ENCODE measurements at places on chromosomes 7 and 10.

DNA sequence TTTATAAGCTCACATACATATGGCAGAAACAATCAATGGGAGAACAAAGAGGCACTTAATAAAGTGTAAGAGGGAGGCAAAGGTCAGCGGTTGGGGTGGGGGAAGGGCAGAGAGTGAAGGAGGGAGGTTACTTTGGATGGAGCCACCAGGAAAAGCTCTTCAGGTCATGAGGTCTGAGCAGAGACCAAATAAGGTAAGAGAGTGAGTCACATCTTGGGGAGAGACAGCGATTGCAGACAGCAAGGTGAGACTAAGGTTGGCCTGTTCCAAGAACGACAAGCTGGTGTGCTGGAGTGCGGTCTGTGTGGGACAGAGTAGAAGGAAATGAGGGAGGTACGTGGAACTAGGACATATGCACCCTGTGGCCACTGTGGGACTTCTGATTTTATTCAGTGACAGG lies 74.3 kb upstream of the TOMM7 start:
- DNase-seq, result no peak

- no peak for DNase-seq
Observed at GRCh38 chr10:86665218-86665607, 3.1 kb upstream of the LDB3 start.

DNA sequence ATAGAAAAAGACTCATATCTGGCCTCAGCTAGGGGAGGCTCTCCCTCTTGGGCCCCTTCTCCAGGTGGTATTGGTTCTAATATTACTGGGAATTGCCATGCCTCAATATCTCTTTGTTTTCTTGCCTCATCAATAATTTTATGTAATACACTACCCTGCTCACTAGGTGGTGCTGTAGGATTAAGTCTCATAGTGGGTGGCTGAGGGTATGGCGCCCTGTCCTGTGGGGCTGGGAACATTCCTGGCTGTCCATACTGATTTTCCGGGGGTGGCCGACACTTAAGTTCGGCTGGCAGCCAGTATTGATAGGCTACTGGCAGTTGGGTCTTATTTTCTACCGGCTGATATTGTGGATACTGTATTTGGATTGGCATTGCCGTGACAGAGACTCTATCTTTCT lies 9.0 kb upstream of the TAS2R3 start:
- DNase-seq, result no peak

DNA sequence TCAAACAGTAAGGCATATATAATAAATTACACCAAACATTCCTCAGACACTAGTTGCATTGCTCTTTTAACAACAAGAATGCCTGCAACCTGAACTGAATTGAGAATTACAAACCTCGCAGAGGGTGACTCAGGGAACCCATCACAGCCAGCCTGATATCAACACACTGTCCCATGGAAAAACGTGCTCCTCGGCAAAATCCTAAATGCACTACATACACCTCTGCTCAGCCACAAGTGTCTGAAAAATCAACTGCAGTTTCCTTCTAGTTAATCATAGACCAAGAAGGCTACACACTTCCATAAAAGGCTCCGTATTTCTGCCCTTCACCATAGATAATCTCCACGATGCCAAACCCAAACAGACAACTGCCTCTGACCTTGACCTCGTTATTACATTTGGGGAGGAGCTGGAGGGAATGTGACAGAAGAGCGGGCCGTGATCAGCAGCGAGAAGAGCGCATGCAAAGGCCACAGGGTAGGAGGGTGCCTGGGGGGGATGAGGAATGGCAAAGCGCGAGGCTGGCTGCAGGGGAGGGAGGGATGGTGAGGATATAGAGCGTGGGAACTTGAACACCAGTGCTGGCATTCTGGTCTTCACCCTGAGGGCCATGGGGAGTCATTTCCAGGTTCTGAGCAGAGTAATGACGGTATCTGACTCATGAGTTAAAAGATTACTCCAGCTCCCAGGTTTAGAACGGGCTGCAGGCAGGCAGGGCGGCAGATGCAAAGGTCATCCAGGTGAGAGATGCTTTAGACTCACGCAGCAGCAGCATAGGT lies 201.9 kb upstream of the FRMD4A start:
- DNase-seq, result no peak

- DNase-seq, result no peak
Observed at GRCh38 chr7:45197461-45197860, 39.9 kb downstream of the RAMP3 start.

DNA sequence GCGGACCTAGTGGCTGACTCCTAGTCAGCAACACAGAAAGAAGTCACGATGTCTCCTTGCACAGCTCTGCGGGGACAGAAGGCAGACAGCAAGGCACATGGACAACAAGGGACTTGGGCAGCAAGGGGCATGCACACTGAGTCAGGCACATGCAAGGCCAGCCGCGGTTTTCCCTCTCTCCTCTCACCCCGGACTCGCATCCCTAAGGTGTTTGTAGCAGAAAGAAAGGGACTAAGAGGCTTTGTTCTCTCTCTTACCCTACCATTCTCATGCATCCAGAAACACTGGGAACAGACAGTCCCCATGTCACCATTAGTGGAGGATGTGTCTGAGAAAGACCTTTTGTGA lies 193.3 kb upstream of the PHF14 start:
- DNase-seq, result no peak

DNA sequence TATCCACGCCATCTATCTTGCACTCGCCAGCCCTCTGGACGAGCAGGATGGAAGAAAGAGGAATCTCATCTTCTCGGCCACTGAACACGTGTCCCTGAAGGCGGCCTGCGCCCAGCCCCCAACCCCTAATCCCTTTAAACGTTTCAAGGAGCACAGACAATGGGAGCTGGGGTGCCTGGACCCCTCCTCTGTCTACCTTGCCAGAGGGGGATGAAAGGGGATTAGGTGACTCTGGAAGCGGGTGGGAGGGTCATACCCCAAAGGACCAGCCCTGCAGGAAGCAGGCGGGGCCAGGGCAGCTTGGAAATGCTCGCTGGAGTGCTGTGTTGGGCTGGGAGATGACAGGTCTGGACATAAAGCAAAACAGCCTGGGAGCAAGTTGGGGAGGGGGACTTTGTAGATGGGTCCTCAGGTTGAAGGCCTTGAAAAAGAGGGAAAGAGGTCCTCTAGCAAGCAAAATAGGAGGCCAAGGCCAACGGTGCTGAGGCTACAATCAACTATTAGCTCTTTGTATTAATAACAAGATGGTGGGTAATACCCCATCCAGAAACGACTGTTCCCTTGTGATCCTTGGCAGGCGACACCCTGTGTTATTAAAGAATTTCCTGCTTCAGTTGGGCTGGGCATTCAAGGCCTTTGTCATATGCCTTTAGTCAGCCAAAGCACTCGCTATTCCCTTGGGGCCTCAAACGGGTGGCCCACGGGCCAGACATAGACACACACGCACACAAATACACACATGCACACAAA lies 126.5 kb upstream of the UNC5B start:
- no peak for DNase-seq

DNA sequence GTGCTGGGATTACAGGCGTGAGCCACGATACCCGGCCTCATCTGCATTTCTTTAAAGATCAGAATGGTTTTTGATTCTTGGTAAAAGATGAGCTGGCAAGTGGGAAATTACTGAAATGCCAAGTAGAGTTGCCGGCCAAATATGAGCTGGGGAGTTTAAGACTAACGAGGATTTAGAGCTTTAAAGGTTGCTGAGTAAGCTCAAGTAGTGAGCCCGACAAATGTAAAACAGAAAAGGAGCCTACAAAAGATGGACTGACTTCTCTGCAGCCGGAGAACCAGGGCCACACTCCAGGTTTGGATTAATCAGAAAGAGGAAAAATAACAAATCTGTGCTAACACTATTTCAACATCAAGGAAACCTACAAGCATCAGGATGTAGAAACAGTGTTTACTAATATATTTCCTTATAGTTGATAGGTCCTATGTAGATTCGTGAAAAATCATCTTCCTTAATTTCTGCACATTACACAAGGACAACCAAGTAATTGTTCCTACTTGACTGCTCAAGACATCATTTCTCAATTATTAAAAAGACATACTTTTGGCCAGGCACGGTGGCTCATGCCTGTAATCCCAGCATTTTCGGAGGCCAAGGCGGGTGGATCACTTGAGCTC lies 49.6 kb downstream of the MPP7 start:
- DNase-seq, result no peak

- DNase-seq, result no peak
Observed at GRCh38 chr7:26724795-26725194, 139.6 kb downstream of the SKAP2 start.

DNA sequence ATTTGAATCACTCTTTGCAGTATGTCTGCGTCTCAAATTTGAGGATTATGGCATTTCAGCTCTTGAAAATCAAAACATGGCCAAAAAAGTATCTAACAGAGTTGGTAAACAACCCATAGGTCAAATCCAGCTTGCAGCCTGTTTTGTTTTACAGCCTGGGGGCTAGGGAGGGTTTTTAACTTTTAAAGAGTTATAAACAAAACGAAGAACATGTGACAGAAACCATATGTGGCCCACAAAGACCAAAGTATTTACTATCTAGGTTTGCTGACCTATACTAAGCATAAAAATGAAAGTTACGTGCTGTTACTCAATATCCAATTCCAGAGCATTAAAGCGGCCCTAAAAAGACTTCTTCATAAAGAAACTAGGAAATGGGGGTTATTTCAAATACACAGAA lies 55.5 kb upstream of the STARD3NL start:
- no peak for DNase-seq
